ENCODE measurements at places on chromosomes 6 and 20.

DNA sequence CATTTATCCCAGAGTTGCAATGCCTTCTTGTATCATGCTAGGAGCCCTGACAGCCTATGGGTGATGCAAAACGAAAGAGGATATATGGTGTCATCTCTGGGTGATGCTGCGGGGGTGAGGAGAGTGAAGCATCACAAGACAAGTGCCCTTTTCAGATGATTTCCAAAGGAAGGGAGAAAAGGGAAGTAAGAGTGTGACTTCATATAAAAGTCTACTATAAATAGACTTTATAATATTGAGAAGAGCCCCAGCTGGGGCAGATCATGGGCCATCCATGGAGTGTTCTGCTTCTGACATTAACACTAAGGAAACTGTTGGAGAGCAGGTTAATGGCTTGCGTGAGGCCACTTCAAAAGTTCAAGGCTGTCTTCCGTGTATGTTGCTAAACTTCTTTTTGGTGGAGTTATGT, 4.4 kb downstream of the CD83 start:
- DNase-seq = peak; percentile 11

DNA sequence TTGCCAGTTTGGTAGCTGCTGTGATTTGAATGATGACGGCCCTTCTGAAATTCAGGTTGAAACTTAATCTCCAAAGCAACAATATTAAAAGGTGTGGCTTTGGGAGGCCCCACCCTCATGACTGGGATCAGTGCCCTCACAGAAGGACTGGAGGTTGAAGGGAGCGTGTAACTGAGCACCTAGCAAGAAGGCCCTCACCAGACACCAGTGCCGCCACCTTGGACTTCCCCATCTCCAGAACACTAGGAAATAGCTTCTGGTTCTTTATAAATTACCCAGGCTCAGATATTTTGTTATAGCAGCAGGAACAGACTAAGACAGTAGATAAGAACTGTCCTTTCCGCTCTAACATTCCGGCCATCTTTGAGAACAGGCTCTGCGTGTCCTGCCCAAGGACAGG, 243.1 kb downstream of the DLL1 start:
- no peak for DNase-seq

- DNase-seq = no peak
Observed at GRCh38 chr20:47500554-47500953, 1.1 kb upstream of the NCOA3 start.

DNA sequence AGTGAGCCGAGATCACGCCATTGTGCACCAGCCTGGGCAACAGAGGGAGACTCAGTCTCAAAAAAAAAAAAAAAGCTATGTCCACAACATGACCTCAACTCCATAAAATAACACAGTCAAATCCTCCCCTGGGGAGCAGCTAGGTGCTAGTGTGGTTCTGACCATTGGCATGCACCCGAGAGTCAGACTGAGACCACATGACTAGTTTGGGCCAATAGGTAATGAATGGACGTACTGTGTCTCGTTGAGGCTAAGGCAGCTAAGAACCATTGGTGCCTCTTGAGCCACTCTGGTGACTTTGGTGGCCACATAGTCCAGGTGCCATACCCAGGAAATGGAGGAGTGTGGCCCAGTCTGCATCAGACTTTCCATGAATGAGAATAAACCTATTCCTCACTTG, 40.3 kb downstream of the ATP9A start:
- no peak for DNase-seq

GRCh38 chr20:54132612-54133433, 41.0 kb downstream of the CYP24A1 start:
- no peak for DNase-seq

GRCh38 chr20:33067806-33068205, 11.6 kb upstream of the BPIFB4 start:
- DNase-seq = no peak
